ENCODE measurements at places on chromosomes 6 and 20.
A peak's percentile ranks its signal among the peaks of the same experiment; 100 is the strongest.

- DNase-seq = no peak
Observed at GRCh38 chr6:157429248-157429647, 48.3 kb downstream of the ZDHHC14 start.

GRCh38 chr6:142925575-142926110 is 19.3 kb downstream of the HIVEP2 start:
- no peak for DNase-seq

GRCh38 chr20:45346291-45346718 is 1.9 kb downstream of the SDC4 start:
- no peak for DNase-seq

DNA sequence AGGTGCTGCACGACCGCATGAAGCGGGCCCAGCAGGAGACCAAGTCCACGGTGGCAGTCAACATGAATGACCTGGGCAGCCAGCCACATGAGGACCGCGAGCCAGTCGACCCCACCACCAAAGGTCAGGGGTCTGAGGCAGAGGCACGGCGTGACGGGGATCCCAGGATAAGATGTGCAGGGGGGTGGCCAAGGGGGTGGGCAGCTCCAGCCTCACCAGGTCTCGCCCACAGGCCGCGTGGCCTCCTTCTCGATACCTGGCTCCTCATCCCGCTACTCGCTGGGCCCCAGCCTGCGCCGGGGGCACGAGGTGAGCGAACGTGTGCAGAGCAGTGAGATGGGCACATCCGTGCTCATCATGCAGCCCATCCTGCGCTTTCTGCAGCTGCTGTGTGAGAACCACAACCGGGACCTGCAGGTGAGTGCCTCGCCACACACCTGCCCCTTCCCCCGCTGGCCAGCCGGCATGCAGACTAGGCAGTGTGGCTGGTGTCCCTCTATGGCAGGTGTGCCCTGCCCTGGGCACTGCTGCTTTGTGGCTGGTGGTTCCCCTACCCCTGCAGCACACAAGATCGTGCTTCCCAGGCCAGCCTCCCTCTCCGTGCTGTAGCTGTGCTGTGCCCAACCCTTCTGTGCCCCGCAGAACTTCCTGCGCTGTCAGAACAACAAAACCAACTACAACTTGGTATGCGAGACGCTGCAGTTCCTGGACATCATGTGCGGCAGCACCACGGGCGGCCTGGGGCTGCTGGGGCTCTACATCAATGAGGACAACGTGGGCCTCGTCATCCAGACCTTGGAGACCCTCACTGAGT is 25.9 kb downstream of the UQCC2 start:
- DNase-seq = no peak

DNA sequence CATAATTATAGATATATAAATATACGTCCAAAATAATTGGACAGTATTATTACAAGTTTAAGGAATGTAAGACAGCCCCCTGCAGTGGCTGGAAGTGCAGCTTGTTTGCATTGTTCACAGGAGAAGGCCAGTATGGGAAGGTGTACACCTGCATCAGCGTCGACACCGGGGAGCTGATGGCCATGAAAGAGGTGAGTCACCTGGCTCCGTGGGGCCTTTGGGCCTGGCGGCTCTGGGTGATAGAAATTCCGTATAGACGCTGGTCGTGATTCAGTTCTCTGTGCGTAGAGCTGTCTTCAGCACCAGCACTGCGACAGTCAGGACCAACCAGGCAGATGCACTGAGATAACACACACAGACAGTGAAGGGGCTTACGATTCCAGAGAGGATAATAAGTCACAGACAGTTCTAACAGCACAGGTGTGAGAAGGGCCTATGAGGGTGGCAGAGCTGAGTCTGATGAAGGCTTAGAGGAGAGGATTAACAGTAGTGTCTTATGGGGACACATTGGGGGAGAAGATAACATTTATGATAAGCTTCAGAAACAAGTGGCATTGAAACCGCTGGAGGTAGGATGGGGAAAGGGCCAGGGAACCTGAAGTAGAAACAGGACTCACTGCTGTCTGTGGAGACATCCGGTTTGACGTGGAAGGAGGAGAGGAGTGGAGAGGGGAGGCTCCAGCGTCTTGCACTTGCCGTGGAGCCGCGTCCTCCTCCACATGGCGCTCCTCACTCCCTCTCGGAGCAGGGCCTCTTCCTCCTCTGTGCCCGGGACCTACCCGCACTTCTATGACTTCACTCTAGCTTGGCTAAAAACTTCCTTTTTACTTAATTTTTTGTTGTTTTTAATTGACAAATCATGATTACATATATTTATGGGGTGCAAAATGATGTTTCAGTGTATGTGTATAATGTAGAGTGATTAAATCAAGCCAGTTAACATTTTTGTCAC is 116.5 kb downstream of the MAP3K4 start:
- no peak for DNase-seq

DNA sequence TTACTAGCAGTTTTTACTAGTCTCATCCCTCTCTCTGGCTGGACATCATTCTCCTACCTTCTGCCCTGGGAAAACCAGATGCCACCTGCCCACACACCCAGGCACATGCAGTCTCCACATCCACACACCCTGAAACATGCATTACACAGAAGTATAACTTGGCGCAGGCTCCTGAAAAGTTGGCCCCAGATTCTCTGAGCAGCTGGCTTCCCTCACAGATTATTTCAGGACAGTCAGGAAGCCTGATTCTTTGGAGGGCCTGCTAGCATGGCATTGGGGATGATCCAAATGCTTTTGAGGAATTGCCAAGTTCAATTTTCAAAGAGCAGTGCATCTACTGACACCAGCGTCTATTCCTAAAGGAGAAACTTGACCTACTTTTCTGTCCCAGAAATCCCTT is 27.8 kb upstream of the KIF16B start:
- DNase-seq = no peak

- no peak for DNase-seq
Observed at GRCh38 chr6:113876695-113877094, 19.6 kb downstream of the MARCKS start.

GRCh38 chr6:99520855-99521632 is 5.8 kb upstream of the USP45 start:
- DNase-seq = peak; percentile 92

- no peak for DNase-seq
Observed at GRCh38 chr6:137919837-137920730, 53.0 kb downstream of the TNFAIP3 start.

- no peak for DNase-seq
Observed at GRCh38 chr6:150702675-150703074, 103.0 kb downstream of the PLEKHG1 start.

DNA sequence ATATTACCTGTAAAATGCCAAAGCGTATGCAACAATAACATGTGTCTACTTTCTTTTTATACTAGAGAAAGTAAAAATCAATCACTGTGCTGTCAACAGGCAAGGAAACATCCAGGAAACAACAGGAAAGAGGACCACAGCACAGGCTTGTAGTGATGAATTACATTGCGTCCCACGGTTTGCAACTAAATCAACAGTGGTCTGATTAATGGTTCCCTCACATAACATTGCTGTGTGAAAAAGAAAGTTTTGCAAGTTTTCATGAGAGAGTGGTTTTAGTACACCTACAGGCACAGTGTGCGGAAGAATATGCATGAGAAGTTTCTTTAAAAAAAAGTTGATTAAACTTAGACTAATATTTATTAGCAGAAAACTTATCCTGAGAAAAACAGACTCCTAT is 329.5 kb upstream of the HSF2 start:
- no peak for DNase-seq

GRCh38 chr20:13205425-13205824 is 15.6 kb upstream of the ISM1 start:
- DNase-seq = no peak

- no peak for DNase-seq
Observed at GRCh38 chr6:10184371-10185227, 230.3 kb downstream of the TFAP2A start.

DNA sequence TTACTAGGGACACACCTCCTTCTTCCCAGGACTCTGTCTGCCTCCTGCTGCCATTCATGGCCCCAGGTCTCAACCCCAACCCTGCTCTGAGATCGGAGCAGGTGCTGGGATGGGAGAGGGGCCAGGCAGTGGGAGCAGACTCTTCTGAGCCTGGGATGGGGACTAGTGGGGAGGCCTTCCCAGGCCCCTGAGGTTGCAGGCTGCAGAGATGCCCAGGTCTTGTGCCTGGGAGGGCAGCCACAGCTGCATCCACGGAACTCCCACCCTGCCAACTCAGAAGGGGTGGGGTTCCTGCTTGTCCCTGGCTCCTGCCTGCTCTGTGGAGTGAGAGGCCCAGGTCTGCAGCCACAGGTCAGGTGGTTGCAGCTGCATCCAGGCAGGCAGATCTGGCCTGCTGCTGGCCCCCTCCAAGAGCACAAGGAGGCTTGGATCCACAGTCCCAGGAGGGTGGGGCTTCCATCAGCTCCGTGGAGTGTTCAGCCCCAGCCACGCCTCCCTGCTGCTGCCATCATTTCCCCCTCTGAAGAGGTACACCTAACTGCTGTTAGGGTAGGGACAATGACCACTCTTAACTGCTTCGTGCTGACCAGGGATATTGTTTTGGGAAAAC is 2.9 kb upstream of the SLC22A1 start:
- DNase-seq = no peak

DNA sequence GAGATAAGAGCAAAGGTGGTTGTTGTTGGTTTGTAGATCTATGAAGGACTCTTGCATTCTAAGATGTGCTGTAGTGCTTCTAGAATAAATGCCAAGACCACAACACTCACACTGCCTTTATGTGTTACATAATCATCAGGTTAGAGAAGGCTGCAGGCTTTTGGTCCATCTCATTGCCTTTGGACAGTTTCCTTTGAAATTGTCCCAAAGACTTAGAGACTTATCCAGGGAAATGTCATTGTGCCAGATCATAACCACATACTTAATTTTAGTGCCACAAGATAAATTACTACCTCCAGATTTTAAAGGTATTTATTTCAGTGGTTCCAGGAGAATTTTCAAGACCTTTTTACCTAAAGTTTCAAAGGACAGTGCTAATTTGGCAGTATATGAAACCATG is 666.6 kb upstream of the CITED2 start:
- no peak for DNase-seq

DNA sequence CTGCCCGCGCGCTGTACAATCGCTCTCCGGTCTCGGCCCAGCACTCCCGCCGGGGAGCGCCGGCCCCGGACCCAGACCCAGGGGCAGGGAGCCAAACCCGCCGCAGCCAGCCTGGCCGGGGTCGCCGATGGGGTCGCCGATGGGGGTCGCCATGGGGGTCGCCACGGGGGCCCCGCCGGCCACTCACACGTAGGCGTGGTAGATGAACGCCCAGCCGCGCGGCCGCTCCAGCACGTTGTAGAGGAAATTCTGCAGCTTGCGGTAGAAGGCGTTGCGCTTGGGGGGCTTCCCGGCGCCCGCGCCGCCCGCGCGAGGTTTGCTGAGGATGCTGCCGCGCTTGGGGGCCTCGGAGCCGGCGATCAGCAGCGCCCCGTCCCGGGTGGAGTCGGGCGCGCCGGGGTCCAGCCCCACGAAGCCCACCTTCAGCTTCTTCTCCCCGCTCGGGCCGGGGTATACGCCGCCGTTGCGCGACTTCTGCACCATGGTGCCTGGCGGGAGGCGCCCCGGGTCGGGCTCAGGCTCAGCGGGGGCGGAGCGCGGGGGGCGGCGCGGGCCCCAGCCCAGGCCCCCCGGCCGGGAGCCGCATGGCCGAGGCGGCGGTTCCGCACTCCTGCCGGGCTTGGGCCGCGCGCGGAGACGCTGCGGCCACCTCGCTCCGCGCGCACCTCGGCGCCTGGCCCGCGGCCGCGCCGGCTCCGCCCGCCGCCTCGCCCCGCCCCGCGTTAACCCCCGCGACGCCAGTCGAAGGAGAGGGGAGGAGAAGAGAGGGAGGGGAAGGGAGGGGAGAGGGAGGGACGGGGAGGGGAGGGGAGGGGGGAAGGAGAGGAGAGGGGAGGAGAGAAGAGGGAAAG is at the start of gene KCNQ2:
Gene KCNQ2 (minus strand): TSS at position 675 of the 851 bp plus-strand sequence. CDS start 192 bp downstream, at position 483.
- no peak for DNase-seq

DNA sequence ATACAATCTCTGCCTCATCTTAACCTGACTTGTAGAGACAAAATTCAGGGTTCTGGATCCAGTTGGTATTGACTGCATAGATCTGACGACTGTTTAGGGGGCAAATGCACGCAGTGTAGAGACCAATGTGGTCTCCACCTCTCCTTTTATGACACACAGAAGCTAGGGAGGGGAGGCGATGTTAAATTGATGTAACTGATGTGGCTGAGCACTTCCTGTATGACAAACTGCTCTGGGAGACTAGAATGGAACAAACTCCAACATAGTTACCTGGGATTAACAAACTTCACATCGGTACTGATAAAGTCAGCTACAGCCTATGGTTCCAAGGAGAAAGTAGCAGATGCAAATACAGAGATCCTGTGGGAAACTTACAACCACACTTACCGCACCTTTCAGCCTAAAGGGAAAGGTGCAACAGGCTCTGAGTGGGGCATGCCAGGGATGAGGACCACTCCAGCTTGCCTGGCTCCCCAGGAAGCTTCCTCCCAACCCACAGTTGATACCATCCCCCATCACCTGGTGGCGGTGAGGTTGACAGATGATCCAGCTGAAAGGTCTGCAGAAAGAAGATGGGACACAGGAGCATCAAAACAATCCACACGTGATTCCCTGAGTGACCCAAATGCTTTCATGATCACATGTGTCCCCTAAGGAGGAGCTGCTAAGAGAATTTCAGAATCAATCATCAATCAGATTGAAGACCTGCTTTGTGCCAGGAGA is 60.6 kb upstream of the MRPS10 start:
- DNase-seq = peak; percentile 55

- no peak for DNase-seq
Observed at GRCh38 chr6:164947164-164947563, 362.2 kb downstream of the C6orf118 start.

GRCh38 chr6:141033101-141033500 is 1099.6 kb upstream of the GJE1 start:
- no peak for DNase-seq

DNA sequence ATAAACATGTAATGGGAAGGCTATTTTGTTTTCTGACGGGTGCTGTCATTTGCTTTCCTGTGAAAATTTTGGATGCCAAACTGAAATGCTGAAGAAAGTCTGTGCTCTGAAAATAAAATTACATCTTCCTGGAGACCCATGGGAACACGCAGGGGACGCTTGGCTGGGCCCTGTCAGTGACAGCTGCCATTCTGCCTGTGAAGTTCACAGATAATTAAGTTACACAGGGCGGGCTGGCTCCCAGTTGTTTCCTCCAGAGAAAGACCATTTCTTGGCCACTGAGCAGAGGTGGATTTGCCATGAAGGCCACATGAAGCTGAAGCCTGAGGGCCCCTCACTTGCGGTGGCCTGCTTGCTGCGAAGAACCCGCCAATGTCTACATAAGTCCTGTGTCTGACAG is 93.5 kb downstream of the TMEM170B start:
- DNase-seq = no peak

- DNase-seq = no peak
Observed at GRCh38 chr6:6560909-6561308, 27.6 kb upstream of the LY86 start.

GRCh38 chr6:36928547-36928918 is 26.0 kb upstream of the PI16 start:
- no peak for DNase-seq
